ENCODE measurements at places on chromosomes 11 and 22.

DNA sequence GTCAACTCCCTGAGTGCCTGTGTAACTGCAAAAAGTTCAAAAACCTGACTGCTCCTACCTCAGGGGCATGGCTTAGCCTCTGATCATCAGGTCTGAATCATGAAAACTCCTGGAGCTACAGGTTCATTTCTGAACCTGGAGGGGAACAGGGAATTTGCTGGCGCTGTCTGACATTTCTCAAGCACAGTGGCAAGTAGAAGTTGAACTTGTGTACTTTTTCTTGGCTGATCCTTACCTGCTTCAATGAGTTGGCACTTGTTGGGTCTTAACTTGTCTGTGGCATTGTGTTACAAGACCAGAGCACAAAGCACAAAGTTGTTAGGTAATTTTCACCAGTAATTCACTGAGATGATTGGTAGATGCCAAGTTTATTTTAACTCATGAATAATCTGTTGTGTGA, 3.3 kb downstream of the TMEM109 start:
- no peak for DNase-seq

DNA sequence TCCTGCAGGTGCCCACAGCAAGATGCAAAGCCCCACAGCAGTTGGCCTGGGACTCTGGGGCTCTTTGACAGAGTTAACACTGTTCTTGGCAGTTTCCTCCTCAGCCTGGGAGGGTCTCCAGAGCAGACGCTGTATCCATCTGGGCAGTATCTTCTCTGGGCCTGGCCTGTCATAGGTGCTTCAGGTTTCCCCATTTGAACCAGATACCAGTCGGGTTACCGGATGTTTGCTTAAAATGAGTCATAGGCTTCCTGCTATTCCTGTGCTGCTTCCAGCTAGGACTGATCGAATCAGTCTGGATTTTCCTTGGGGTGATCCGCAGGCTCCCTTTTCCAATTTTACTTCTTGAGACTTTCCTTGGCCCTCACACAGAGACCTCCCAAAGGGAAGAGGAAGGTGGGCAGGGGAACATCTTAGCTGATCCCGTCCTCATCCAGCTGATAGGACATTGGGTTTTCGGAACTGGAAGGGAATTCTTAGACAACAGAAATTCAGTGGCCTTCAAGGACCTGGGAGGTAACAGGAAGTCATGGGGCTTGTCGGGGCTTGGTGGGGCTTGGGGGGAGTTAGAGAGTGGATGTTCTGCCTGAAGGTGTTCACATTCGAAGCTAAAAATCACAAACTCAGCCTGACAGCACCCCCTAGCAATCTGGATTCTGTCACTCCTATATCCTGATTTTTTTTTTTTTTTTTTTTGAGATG, 2.4 kb upstream of the RANGAP1 start:
- peak; percentile 58 for DNase-seq

- peak; percentile 33 for DNase-seq
Measured at GRCh38 chr22:35430897-35431322, 31.0 kb downstream of the MCM5 start.

GRCh38 chr11:100805506-100806199, 118.6 kb downstream of the ARHGAP42 start:
- no peak for DNase-seq

GRCh38 chr22:46052331-46052771, 75.4 kb upstream of the WNT7B start:
- DNase-seq = no peak

- DNase-seq = no peak
Measured at GRCh38 chr22:42608823-42609361, 5.8 kb downstream of the POLDIP3 start.

GRCh38 chr22:26273011-26273675, 103.9 kb downstream of the SEZ6L start:
- DNase-seq = no peak

GRCh38 chr11:111983187-111983986, 41.8 kb upstream of the DLAT start:
- DNase-seq = no peak

DNA sequence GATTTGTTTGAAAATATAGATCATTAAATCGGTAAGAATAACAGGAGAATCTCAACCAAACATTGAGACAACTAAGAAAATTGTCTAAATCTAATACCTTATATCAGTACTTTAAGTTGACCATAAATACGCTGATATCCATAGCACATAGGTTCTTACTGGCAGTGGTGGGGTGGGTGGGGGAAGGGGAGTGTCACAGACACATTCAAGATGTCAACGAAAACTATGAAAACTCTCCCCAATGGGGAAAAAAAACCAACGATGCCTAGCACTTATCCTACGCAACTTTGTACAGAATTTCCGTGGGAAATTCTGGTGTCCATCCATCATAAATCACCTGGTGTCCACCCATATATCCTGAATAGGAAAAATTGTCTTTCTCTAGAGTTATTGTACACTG, 6.2 kb downstream of the GRAP2 start:
- no peak for DNase-seq

- no peak for DNase-seq
Measured at GRCh38 chr11:69122326-69122629, 33.5 kb upstream of the SMIM38 start.

DNA sequence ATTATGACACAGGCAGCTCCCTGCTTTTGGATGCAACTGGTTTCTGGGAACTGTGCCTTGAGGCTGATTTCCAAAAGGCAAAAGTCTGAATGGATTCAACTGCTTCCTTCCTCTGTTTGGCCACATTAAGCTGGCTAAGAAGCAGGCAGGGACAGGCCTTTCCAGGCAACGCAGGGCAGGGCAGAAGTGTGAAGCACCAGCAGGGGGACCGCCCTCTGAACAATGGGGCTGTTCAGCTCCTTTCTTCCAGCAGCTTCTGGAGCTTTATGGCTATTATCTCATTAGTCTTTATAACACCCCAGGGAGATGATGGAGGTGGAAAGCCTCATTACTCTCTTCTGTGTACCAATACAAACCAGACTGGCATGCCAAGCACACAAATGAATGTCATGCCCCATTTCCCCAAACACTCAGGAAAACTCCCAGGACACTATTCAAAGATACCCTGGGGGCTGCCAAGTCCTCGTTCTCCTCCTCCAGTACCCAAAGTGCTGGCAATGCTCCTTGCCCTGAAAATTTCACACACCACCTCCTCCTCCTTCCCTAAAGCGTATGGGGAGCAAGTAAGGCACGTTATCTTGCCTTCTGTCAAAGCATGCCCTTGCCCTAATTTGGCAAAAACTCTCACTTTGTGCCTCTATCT, 21.3 kb downstream of the MORC2 start:
- DNase-seq = no peak

DNA sequence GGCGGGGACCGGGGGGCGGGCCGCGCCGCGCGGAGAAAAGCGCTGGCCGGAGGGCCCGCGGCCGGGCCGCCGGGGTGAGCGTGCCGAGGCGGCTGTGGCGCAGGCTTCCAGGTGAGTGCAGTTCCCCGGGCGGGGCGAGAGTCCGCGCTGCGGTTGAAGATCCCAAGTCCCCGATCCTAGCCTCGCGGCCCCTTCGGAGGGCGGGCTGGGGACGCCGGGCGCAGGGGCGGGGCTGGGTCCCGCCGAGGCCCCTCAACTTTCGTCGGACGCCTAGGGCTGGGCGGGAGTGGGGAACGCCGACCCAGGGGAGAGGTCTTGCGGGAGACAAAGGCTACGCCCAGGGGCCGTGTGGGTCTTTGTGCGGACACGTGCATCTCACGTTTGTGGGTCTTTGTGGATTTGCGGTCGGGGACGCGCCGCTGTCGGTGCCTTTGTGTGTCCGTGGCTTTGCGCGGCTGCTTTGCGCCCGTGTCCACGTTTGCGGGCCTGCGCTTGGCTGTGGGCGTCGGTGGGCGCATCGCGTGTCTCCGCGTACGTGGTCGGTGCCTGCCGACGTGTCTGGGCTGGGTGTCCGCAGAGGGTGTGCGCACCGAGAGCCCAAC, at the start of gene TSKU:
Gene TSKU, plus strand, starts transcription at position 63 of the 602 bp plus-strand sequence. CDS start 12,261 bp downstream, outside the sequence.
- no peak for DNase-seq

- DNase-seq = no peak
Measured at GRCh38 chr11:129210831-129211181, 18.7 kb upstream of the ARHGAP32 start.

- no peak for DNase-seq
Measured at GRCh38 chr11:33553486-33553885, 147.1 kb downstream of the C11orf91 start.

DNA sequence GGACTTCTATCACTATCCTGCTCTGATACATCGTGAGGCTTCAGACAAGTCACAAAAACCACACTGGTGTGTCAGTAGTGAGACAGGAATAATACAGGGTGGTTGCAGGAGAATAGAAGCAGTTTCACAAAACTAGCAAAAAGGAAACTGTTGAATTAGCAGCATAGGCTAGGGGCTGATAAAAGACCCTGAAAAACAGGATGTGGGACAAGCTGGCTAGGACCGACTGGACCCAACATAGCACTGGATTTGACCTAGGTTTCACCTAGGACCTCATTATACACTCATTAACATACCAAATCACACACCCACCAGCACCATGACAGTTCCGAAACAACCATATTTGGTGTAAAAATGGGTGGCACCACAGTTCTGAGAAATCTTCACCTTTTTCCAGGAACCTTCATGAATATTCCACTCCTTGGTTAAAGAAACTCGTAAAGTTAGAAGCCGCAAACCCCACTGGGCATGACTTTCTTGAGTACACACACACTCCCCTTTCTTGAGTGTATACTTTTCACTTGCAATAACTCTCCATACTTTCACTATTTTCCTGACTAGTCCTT, 76.2 kb downstream of the SLC1A2 start:
- no peak for DNase-seq

DNA sequence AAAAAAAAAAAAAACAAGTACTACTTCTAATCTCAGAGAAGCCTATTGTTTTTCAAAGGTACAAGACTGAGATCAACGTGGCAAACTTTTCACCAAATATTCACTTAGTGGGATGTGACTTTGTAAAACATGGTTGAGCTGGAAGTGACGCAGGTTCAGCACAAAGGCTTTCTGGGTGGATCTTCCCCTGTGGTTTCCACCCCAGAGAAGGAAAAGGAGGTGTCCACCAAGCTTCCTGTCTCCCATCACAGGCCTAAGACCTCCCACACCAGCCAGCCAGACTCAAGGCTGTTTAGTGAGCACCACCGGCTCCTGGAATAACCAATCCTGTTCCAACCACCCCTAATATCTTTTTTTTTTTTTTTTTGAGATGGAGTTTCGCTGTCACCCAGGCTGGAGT, 5.7 kb downstream of the TMEM184B start:
- DNase-seq = no peak

GRCh38 chr11:71543866-71544265, 4.4 kb upstream of the KRTAP5-9 start:
- DNase-seq = no peak

- peak; percentile 73 for DNase-seq
Measured at GRCh38 chr22:39239561-39240423, 5.0 kb downstream of the PDGFB start.
